ENCODE measurements at places on chromosomes 6 and 20.

- DNase-seq = no peak
Observed at GRCh38 chr6:5843078-5843477, 163.6 kb downstream of the NRN1 start.

GRCh38 chr6:33080127-33081089 is 4.6 kb downstream of the HLA-DPB1 start:
- DNase-seq = peak; percentile 54

GRCh38 chr6:48176645-48177308 is 65.8 kb upstream of the PTCHD4 start:
- DNase-seq = no peak

- no peak for DNase-seq
Observed at GRCh38 chr6:152673236-152673635, 24.5 kb upstream of the MYCT1 start.

DNA sequence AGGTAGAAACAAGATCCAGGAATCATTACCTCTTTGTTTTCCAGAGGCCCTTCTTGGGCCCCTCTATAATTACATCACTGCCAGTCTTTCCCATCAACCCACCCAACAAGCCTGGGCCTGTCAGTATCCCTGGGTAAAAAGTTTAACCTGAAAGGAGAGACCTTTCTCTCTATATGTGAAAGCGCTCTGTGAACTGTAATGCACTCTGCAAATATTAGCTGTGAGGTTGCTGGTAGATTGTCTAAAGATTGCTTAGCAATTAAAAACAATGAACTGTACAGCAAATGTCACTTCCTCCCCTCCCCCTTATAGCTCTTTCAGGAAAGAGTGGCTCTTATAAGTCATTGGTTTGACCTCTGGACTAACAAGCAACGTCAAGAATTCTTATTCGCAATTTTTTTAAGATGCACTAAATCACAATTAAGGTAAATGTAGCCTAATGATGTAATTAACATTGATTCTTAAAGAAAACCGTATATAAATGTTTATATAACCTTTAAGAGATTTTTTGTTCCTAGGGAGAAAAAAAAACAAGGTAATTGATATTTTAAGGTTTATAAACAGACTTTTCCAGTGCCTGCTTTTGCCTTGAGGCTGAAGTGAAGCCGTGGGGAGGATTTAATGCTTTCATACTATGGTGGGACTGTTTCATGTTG is 18.4 kb downstream of the ECT2L start:
- DNase-seq = no peak

GRCh38 chr6:169253337-169254238 is at the start of gene THBS2:
THBS2 (minus strand) TSS chr6:169253846; CDS start chr6:169250784, 3,062 bp downstream.
- DNase-seq = peak; percentile 93

DNA sequence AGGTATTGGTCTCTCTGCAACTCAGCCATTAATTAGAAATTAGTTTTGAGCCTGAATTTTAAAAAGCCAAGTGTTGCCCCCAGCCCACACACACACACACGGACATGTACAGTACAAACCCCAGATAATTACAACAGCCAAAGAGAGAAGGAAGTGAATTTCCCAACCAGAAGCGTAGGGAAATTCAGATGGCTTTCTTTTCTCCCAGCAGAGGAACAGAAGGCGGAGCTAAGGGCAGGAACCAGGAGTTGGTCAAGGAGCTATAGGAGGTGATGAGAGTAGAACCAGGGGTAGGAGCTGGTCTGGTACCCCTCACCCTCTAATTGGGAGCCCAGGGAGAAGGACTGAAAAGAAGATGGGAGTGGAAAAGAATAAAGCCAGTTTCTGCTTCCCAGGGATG is 3.9 kb upstream of the ZBTB9 start:
- no peak for DNase-seq

GRCh38 chr20:2874456-2874855 is 1.2 kb downstream of the PTPRA start:
- peak; percentile 31 for DNase-seq

DNA sequence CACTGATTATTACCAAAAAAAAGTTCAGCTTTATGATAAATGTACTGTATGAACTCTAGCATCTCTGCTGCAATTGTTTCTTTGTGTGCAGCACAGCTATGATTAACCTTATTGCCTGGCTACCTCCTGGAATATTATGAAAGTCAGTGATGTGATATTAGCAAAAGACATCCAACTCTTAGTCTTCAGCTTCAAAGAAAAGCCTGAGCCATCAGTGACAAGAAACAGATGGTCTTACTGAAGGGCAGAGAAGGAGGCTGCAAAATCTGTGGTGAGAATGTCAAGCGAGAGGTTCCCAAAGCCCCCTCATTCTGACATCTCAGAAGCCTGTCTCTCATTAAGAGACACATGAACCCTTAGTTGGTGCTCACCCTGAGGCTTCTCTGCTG is 89.4 kb upstream of the TNFAIP3 start:
- DNase-seq = no peak

DNA sequence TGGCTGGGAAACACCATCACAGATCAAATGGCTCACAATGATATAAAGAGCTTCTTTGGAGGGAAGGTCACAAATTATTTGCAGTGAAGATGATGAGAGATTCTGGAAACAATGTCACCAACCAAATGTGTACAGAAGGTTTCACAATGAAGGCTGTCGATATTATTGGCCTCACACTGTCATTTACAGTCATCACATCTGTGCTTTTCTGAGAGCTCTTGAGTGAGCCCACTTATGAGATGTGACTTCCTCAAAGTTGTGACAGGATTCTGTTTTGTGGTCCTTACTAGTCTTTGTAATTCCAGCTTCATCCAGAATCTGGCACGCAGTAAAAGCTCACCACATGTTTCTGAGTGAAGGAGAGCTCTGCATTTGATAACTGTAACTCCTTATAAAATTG is 133.6 kb downstream of the LMBRD1 start:
- no peak for DNase-seq

DNA sequence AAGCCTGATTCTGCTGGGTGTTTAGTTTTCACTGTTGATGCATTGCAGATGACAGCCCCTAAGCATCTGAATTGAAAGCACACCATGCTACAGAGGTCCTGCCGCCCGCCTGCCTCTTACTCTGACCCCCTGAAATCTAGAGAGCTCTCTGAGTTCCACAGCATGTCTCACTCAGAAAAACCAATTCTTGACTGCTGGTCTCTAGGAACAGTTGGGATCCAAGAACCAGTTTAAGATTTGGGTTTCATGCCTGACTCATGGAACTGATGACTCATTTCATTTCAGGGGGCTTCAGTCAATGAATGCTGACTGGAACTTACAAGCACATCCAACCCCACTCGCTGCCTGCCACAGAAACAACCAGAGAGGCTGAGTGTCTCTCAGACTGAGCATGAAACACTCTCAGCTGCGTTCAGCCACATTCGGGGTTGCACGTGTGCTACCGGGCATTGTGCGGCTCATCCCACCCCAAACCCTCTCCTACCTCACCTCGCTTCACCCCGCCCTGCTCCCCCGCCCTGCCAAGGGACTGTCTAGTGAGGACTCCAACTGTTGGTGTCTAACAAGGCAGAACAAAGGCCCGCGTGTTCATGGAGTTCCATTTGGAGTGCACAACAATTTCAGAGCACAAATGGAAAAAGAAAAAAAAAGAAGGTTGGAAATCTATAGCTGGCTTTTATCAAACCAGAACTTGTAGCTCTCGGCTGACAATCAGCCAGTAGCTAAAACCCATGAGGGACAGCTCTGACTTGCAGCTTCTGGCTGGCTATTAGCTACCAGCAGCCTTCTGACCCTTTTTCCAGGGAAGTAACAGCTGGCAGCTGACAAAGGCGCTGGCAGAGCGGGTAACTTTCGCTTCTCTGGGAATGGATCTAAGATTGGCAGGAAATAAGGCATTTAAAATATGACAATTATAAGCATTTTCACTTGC is 20.0 kb upstream of the TRAF3IP2 start:
- DNase-seq = peak; percentile 90

GRCh38 chr20:6942266-6942665 is 174.8 kb downstream of the BMP2 start:
- no peak for DNase-seq

- DNase-seq = no peak
Observed at GRCh38 chr20:5890773-5891441, 59.4 kb downstream of the TRMT6 start.

DNA sequence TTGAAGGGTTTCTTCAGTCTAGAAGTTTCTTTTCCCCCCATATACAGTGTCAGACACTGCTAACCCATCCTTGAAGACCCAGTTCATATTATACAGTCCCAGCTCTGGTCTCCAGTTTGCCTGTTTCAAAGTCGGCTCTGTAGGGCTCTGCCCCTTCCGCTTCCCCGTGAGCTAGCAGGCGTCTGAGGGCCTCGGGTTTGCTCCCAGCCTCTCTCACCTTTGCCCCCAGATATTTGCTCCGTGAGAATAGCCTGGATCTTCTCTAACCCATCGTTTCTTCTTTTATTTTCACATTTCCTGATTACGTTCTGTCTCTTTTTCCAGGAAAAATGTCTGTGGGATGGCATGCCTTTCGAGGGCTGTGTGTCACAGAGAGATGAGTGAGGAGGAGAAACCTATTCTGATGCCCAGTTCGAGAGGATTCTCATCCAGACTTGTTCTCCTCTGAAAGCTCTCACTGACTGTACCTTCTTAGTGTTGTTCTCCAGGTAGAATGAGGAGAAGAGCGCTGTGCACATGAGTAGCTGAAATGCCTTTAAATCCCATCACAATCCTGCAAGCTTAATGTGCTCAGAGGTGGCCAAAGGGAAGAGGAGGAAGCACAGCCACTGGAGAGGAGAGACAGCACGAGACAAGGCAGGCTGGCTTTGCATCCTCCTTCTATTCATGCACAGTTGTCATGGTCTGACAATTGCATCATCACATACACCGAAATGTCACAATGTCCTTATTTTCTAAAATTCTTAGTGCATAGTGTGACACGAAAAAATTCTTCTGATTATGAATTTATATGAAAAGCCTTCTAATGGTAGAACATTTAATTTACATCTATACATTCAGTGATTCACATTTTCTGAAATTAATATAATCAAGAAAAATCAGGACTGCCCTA is 171.1 kb downstream of the FOXA2 start:
- no peak for DNase-seq

- DNase-seq = no peak
Observed at GRCh38 chr6:208938-209337, 83.3 kb upstream of the DUSP22 start.

- DNase-seq = no peak
Observed at GRCh38 chr20:20063941-20064702, 11.8 kb downstream of the CFAP61 start.

DNA sequence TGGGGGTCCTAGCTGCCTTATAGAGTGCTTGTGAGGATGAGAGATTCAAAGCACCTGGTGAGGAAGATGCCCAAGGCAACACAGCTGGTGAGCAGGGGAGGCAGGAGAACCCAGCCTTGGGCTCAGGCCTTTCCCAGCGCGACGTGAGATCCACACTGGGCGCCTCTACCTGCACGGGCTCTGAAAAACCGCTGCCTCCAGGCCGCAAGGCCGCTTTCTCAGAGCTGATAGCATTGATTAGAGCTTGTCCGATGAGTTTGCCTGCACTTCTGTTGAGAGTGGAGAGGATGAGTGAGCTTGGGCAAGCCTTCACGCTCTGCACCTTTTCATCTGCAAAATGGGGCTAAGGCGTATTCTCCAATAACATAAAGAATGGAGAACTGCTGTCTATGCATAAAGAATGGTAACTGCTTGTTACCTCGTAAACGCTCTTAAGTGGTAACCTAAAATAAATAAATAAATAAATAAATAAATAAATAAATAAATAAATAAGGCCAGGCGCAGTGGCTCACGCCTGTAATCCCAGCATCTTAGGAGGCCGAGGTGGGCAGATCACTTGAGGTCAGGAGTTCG is 916 bp downstream of the PABPC1L start:
- DNase-seq = no peak

GRCh38 chr20:25325073-25325472 is 65.6 kb downstream of the ABHD12 start:
- no peak for DNase-seq
